ENCODE measurements at places on chromosomes 7 and 10.

- peak; percentile 81 for DNase-seq
Measured at GRCh38 chr10:92914478-92915325, 66.4 kb downstream of the EXOC6 start.

- no peak for DNase-seq
Measured at GRCh38 chr7:37817996-37818720, 30.2 kb upstream of the NME8 start.

- DNase-seq = no peak
Measured at GRCh38 chr10:63769367-63769766, 248.2 kb downstream of the REEP3 start.

- no peak for DNase-seq
Measured at GRCh38 chr7:153433223-153433622, 619.0 kb upstream of the DPP6 start.

DNA sequence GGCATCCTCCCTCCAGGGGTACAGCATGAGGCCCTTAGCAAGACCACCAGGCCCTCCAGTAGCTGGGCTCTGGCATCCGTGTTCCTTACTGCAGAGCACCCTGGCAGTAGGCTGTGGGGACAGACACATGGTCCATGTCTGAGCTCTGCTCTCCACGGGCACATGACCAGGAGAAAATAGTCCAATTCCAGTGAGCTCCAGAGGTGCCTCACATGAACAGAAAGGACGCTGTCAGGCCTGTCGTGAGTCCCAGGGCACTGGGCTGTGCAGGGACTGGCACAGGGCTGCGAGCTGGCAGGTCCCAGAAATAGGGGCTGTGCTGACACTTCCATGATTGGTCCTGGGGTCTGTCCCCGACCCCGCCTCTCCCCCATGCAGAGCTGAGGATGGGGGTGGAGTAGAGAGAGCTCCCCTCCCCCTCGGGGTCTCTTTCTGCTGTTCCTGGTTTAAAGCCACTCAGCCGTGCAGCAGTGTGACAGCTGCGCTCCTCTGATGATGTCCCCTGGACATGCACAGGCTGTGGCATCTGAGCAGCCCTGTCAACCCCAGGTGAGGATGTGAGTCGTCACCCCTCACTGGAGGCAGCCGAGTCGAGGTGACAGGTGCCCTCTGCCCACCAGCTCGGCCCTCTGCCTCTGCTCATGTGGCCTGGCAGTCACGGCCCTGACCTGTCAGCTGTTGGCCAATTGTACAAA, 25.2 kb upstream of the ZNF488 start:
- DNase-seq = peak; percentile 22

DNA sequence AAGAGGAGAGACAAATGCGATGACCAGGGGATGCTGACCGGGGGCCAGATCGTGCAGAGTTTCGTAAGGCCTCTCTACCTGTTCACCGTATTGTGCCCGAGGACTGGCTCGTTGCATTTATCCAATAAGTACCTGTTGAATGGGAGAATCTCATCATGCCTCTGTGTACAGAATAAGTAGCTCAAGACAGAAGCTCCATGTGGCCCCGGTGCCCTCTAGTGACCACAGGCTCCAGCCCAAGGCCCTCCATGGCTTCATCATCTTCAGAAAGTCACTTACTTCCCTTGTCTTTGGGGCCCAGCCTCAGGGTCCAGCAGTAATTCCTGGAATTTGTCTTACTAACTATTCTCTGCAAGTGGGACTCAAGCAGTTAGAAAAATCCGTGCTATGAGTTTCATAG, 151.0 kb downstream of the CHN2 start:
- DNase-seq = peak; percentile 86

GRCh38 chr7:99618726-99619125, 2.0 kb downstream of the ZSCAN25 start:
- DNase-seq = no peak

GRCh38 chr7:134936893-134937510, 49.3 kb upstream of the AGBL3 start:
- DNase-seq = no peak

- no peak for DNase-seq
Measured at GRCh38 chr7:78703391-78703790, 750.1 kb downstream of the MAGI2 start.

- no peak for DNase-seq
Measured at GRCh38 chr10:103117247-103117646, 75.8 kb downstream of the NT5C2 start.

DNA sequence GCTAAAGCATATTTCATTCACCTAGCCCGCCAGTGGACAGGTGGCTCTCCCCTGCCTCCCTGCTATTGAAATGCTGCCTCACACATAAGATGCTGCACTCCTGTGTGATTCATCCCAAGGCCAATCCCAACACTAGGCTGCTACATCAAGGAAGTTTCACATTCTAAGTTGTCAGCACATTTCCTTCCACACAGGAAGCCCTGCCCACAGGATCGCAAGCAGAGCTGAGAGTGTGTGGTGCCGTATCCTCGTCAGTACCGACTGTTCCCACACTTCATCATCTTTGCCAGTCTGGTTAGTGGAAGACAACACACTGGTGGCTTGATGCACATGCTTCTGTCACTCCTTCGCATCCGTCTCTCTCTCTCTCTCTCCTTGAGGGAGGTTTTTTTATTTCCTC, 194.3 kb upstream of the PPP2R2D start:
- no peak for DNase-seq

GRCh38 chr7:140082770-140083169, 20.0 kb upstream of the PARP12 start:
- no peak for DNase-seq

DNA sequence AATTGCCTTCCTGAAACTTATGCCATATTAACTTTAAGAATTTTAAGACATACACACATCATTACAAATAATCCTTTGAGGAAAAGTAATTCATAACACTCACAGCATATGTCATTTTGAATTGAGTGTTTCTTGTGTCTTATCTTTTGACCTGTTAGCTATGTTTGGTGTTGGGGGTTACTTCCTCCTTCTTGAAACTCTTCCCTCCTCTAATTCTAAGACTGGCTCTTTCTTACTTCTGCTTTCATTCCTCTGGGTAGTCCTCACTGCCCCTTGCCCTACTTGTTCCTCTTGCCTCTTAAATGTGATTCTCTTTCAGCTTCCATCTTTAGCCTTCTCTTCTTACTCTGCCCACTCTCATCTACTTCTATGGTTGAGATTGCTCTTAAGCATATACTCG, 28.3 kb upstream of the PIP4K2A start:
- DNase-seq = no peak

DNA sequence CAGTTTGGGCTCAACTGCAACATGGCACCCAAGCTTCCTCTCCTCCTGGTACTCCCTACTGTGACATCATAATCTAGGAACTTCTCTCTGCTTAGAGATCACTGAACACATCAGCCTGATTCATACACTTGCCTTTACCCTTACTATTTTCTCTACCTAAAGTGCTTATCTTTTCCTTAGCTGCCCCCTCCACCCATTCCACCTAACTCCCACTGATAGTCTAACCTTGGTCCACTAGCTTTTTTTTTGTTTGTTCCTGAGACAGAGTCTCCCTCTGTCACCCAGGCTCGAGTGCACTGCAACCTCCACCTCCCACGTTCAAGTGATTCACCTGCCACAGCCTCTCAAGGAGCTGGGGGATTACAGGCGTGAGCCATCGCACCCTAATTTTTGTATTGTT, 15.9 kb downstream of the CUL2 start:
- DNase-seq = no peak

DNA sequence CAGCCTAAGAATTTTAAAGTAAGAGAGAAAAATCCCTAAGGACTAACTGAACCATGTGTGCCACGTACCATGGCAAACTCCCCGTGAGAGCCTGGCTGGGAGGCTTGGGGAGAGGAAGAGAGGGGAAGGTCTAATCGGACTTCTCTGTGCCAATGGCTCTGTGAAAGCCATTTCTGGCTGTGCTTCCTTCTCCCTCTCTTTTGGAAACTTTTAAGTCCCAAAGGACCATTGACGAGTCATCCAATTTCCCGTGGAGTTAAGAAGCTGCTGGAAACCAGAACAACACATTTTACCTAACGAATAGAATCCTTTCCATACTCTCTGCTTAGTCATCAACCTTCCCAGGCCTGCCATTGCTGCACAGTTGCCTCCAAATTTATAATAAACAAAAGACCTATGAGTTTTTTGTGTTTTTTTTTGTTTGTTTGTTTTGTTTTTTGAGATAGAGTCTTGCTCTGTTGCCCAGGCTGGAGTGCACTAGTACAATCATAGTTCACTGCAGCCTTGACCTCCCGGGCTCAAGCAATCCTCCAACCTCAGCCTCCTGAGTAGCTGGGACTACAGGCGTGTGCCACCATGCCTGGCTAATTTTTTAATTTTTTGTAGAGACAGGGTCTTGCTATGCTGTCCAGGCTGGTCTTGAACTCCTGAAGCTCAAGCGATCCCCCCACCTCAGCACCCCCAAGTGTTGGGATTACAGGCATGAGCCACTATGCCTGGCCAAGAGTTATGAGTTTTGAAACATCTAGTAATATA, 13.2 kb downstream of the LAMB1 start:
- no peak for DNase-seq

DNA sequence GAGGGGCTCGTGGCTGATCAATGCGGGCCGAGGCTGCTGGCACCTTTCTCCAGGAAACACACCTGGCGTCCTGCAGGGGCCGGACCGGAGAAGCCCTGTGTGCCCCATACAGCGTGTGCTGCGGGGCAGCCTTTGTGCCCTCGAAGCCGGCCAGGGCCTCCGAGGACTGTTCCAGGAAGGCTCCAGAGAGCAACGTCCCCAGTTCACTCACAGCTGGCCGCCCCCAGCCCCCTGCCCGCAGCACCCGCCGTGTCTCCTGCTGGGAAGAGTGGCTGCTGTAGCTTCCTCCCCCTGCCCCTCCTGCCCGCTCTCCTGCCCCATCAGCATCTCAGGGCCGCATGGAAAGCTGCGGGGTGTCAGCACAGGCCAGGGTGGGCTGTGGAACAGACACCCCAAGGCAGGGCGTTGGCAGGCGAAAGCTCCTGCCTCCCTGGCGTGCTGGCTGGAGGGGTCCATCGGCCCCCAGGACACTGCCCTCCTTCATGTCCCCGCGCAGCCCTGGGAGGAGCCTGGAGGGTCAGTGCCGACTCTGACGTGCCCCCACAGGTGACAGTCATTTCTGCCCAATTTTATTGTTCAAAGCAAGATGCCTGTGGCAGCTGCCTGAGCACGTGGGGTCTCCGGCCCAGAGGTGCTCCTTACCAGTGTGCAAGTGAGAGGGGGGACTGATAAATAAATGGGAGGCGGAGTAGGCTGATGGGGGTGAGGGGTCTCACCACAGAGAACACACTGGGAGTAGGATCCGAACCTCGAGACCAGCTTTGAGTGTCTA, 95.8 kb upstream of the DIP2C start:
- DNase-seq = peak; percentile 47

DNA sequence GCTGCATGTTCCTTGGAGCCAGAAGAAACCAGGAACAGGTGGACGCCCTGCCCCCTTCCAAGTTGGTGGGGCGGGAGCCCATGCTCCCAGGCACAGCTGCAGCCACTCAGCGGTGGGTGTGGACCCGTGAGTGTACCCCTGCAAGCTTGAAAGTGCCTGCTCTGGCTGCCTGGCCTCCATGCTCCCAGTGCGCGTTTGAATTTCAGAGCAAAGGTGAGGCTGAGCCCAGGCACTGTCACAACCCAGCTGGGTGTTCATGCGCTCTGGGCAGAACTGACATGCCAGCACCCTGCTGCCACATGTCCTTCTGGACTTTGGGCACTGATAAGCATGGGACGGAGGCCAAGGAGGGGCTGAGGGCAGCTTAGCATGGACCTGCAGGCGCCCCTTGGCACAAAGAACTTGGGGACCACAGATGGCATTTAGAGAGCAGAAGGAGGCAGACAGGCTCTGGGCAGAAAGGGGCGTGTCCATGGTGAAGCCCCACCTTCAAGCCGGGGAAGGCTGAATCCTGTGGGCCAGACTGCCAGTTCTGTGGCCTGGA, 402.0 kb upstream of the NRG3 start:
- no peak for DNase-seq

DNA sequence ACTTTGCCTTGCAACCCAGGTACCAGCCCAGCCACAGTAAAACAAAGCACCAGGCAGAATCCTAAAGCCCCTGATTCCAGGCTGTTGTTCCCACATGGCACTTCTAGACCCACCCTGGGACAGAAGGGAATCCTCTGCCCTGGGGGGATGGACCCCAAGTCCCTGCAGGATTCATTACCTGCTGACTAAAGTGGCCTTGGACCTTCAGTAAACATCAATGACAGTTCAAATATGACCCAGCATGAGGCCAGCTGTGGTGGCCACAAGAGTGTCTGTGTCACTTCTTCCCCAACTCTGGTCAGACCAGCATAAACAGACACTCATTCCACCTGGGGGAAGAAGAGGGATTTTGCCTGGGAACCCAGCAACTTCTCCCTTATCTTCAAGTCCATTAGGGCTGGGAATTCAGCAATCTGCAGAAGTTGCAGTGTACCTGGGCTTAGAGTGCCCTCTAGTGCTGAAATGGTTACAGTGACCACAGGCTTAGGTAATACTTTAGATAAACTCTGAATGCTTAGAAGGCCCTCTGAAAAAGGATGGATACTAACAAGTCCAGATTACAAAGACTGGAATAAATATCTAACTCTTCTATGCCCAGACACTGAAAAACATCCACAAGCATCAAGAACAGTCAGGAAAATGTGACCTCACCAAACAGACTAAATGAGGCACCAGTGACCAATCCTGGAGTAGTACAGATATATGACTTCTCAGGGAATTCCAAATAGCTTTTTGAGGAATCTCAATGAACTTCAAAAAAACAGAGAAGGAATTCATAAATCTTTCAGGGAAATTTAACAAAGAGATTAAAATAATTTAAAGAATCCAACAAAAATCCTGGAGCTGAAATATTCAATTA, 108.5 kb upstream of the TMEM168 start:
- DNase-seq = peak; percentile 87

DNA sequence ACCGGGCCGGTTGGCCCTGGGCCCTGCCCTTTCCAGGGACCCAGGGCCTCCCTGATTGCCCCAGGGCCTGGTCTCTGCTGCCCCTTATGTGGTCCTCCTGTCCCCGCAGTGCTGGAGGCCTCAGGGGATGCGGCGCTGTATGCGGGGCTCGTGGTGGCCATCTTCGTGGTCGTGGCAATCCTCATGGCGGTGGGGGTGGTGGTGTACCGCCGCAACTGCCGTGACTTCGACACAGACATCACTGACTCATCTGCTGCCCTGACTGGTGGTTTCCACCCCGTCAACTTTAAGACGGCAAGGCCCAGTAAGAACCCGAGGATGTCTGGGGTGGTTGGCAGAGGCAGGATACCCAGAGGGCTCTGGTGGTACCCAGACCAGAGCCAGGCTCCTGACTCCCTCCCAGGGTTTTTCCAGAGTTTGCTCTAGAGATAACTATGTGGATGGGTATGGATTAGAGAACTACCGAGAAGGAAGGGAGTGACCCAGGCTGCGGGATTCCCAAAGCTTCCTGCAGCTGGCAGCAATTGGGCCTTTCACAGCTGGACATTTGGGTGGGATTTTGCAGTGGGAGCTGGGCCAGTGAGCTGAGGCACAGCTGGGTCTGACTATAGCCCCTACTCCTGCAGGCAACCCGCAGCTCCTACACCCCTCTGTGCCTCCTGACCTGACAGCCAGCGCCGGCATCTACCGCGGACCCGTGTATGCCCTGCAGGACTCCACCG, 28.1 kb upstream of the SLC29A3 start:
- no peak for DNase-seq

- no peak for DNase-seq
Measured at GRCh38 chr10:64458306-64458705, 937.1 kb downstream of the REEP3 start.
